ENCODE measurements at places on chromosomes 7 and 10.

DNA sequence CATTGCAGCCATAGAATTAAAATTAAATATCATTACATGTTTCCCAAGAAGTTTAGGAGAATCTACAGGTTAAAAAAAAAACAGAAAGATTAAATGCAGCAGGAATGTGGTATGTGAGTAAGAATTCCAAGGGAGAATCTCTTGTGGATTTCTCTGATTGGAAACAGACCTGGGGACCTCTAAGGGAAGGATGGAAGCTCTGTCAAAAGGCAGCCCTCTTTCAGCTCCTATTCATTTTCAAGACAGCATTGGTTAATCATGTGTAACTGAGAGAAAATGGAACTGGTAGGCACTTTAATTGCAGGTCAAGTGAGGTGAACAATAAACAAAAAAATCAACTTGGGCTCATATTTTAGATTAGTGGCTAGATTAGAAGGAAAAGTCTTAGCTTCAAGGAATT is 81.4 kb upstream of the MTPN start:
- no peak for DNase-seq

DNA sequence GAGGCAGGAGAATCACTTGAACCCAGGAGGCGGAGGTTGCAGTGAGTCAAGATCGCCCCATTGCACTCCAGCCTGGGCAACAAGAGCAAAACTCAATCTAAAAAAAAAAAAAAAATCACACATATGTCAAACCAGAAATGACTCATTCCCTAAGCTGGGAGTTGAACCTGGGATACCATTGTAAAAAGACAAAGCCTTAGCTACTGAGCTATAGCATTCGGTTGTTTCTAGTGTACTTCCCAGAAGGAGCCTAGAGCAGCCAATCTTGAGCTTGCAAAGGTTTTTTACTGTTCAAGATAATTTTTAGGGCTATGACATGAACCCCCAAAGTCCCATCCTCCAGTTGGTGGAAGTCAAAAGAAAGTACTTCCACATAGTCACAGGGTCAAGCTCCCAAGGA is 87.9 kb downstream of the ZNF467 start:
- no peak for DNase-seq

- DNase-seq, result no peak
These were observed 752 bp upstream of the CAMK2G start for GRCh38 chr10:73875139-73875475.

DNA sequence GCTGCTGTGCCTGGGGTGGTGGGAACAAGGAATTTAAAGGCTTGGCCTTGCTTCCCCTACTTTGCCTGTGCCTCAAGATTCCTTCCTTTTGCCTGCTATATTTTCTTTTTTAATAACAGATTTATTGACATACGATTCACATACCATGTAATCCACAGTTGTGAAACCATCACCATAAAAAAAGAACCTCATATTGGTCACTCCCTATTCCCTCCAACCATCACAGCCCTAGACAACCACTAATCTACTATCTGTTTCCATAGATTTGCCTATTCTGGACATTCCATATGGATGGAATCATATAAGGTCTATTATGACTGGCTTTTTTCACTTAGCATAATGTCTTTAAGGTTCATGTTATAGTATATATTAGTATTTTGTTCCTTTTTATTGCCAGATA is 59.3 kb upstream of the TRIM8 start:
- DNase-seq, result no peak

GRCh38 chr7:12328888-12329770 is 74.5 kb downstream of the VWDE start:
- no peak for DNase-seq

DNA sequence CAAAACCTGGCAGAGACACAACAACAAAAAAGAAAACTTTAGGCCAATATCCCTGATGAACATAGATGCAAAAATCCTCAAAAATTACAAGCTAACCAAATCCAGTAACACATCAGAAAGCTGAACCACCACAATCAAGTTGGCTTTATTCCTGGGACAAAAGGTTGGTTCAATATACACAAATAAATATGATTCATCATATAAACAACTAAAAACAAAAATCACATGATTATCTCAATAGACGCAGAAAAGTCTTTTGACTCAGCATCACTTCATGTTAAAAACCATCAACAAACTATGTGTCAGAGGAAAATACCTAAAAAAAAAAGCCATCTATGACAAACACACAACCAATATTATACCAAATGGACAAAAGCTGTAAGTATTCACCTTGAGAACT is 283.5 kb downstream of the THSD7A start:
- DNase-seq, result no peak

- no peak for DNase-seq
These were observed 73.1 kb downstream of the CRPPA start for GRCh38 chr7:16348251-16348650.

- no peak for DNase-seq
These were observed 137.4 kb upstream of the CDC14C start for GRCh38 chr7:48786951-48787350.

DNA sequence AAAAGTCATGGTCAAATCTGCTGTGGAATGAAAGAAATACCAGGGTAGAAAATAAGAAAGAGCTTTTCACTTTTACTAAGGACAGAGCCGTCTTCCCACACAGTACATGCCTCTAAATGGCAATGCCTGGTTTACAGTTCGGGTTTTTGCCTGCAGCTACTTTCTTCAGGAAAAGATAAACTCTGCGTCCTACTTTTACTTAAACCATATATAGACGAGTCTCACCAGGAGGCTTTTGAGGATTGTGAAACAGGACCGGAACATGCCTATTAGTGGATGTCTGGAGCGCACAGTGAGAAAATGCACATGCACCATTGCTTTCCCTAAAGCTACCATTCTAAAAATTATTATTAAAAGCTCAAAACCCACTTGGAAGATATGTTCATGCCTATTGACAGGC is 70.5 kb downstream of the KLF6 start:
- no peak for DNase-seq

GRCh38 chr10:88802523-88803285 is at the start of gene LIPM:
Gene LIPM (plus strand): TSS chr10:88802730. CDS start chr10:88802897, 167 bp downstream.
- DNase-seq, result no peak

- DNase-seq, result no peak
These were observed 6.9 kb upstream of the WIPI2 start for GRCh38 chr7:5183155-5183554.

- no peak for DNase-seq
These were observed 91.6 kb upstream of the KMT2E start for GRCh38 chr7:104922182-104923009.

GRCh38 chr7:47887016-47887640 is 61.1 kb downstream of the PKD1L1 start:
- no peak for DNase-seq

DNA sequence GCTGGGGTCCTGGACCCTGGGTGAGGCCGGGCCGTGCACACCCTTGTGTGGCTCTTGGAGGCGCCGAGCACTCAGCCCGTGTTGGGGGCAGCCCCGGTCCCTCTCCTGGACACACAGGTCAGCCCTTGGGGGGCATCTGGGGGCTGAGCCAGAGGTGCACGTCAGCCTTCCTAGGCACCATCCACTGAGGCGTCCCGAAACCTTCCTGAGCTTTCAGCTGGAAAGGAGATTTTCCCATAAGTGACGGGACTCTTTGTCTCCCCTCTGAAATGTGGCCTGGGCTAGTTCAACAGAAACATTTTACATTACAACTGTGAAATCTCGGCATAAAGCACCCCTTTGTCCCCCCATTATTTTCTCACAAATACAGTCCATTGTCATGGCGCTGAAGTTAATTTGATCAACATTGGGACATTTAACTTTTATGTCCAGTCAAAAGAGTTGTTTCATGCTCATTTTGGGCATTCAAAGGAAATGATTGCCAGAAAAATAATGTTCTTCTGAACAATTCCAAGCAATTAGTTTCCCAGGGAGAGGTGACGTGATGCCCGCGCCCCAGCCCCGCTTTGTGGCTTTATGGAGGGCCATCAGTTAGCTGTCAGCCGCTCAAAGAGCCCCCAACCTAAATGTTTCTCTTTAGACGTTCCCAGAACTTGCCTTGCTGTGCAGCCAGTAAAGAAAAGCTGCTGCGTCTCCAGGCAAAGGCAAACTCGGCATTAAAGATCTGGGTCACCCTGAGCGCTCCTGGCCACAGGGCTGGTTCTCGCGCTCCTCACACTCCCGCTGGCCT is 70.8 kb downstream of the NKX6-2 start:
- DNase-seq, result no peak

- DNase-seq, result no peak
These were observed 428.9 kb downstream of the TNS3 start for GRCh38 chr7:47153058-47153457.

DNA sequence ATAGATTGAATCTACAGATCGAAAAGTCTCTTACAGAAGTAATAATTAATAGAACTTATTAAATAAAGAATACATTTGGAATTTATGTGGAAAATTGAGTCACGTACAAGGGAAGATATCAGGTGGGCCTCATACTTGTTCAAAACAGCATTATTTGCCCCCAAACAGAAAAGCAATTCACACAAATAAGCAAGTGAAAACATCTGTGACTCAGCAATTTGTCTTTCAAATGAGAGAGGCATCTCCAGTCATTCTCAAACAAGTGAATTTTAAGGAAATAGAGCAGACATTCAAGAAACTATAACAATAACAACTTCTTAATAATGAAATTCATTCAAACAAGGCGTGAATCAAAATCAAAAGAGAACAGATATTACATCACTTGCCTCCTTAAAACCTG is 50.1 kb downstream of the SEMA3A start:
- DNase-seq, result no peak

DNA sequence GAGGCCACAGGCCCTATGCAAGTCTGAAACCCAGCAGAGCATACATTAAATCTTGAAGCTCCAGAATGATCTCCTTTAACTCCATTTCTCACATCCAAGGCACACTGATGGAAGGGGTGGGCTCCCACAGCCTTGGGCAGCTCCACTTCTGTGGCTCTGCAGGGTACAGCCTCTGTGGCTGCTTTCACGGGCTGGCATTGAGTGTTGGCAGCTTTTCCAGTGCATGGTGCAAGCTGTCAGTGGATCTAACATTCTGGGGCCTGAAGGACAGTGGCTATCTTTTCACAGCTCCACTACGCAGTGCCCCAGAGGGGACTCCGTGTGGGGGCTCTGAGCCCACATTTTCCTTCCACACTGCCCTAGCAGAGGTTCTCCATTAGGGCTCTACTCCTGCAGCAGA is 265.7 kb upstream of the MAGI2 start:
- DNase-seq, result no peak

DNA sequence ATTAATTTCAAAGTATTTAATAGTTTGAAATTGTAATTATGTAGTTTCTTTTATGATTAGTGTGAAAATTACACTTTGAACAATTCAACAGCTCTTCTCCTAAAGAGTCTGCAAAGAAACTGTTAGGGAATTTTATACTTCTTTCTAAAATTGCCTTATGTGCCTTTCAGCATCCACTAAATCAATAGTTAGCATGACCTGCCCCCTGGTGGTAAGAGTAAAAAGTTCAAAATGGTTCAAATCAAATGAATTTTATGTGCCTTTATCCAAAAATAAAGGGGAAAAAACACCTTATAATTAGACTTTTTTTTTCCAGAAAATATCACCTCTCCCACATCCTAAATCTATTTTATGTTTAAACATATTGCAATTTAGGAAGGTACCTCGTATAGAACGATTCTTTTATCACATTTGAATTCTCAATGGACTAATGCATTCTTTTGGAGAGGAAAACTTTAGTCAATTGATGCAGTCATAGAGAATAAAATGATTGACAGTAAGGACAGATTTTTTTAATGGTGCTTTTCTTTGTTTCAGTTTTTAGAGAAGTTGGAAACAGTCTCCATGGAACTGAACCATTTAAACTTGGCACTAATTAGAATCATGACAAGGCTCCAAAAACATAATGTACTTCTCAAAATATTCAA is 163.7 kb downstream of the SEMA3D start:
- DNase-seq, result no peak

GRCh38 chr10:16545116-16545736 is 23.5 kb upstream of the C1QL3 start:
- DNase-seq, result peak; percentile 28

DNA sequence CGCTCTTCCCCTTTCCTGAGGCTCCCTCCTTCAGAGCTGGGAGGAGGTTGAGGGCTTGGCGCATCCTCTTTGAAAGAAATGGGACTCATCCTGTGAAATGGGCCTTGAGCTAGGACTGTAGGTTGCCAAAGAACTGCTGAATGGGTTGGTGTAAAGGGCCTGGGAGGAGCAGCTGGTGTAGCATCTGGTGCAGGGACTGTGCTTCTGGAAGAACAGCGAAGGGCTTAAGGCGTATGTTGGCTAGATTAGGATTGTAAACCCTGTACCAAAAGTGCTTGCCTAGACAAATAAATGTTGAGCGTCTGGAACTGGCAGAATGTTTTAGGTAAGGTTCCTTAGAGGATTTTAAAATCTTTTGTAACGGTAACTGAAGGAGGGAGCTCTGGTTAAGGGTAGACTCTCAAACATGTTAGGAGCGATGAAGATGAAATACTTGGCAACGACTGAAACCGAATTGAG is 563 bp downstream of the STAM start:
- no peak for DNase-seq

DNA sequence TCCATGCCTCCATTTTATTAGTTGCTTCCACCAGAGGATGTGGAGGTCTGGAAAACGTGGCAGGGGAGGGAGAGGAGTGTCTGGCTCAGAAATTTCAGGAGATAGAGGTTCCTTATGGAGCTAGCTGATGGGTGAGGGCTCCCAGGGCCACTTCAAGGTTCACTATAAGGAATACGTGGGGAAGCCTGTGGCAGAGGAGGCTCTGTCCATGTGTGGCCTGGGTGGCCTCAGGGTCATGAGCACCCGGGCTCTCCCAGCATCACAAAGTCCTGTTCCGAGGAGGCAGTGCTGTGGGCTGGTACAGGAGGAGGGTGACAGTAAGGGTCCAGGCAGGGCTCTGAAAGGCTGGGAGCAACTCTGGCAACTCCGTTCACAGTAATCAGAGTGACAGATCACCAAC is 24.6 kb downstream of the ARHGAP22 start:
- DNase-seq, result no peak

- DNase-seq, result no peak
These were observed 56.7 kb downstream of the DLG5 start for GRCh38 chr10:77869626-77870420.

DNA sequence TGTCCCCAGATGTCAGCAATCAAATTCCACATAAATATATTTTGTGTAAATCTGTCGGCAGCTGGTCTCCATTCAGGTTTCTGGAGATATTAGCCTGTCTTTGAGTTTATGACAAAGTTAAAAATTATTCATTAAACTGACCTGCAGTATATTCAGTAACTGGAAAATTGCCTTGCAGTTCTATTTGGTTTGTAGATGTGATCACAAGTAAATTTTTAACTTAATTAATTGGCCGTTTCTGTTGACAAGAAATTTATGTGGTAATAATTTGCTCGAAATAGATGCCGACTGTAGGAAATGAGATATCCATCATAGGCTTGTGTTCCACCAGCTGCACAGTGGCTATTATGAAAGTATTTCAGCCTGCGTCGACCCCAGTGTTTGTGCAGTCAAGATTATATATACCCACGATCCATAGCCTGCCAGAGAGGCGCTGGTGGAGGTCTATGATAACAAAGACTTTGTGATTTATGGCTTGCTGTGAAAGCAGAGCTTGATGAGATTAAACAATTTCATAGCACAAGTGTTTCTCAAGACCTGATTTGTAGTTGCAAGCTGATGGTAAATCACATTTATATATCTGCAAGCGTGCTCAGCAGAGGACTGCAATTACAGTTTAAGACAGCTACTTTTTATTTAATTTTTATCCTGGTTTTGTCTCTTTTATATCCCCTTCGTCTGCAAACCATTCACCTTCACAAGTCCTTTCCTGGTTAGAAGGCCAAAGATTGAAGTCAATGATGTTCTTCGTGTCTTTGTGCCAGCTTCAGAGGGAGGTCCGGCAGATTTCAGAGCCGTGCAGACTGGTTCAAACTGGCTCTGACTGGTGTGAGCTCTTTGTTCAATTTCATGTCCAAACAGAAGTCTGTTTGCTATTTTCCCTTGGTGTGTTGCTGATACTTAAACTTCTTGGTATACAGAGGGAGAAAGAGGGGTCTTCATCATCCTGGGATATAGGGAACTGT is 850.9 kb downstream of the LRMDA start:
- no peak for DNase-seq

Data from GM18507 (cell line).